Activated CD8-positive, alpha-beta memory T cell treated with anti-CD3 and anti-CD28 coated beads for 1 hour (primary cell): ENCODE measurements at places on chromosomes 5 and 9.

GRCh38 chr9:281741-282645 lies 67.3 kb downstream of the DOCK8 start:
- no peak for DNase-seq

- DNase-seq: no peak
Observed at GRCh38 chr9:745761-746380, 95.6 kb upstream of the DMRT1 start.

DNA sequence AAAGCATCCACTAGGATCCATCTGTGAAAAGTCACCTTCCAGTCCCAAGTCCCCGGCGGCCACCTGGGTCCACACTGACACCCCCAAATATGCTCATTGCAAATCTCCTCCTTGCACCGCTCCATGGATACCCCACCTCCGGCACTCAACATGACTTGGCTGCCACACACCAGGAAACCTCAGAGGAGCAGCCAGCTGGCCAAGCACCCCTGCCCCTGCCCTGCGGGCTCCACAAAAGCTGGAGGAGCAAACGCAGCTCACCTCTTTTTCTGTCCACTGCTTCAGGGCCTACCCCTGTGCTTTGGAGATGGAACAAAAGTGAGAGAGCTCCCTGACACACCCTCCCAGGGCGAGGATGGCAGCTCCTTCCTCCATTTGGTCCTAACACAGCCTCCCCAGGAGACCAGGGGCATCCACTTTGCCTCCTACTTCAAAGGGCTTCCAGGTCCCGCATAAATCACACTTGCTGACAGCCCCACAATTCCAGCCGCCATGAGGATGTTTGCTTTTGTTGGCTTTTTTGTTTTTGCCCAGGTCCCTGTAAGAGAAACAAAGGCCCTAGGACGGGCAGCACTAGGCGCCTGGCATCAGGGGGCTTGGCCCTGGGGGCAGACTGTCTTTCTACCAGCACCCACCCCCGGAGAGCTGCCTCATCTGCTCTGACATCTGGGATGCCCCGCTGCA lies 14.8 kb downstream of the ROR2 start:
- no peak for DNase-seq

DNA sequence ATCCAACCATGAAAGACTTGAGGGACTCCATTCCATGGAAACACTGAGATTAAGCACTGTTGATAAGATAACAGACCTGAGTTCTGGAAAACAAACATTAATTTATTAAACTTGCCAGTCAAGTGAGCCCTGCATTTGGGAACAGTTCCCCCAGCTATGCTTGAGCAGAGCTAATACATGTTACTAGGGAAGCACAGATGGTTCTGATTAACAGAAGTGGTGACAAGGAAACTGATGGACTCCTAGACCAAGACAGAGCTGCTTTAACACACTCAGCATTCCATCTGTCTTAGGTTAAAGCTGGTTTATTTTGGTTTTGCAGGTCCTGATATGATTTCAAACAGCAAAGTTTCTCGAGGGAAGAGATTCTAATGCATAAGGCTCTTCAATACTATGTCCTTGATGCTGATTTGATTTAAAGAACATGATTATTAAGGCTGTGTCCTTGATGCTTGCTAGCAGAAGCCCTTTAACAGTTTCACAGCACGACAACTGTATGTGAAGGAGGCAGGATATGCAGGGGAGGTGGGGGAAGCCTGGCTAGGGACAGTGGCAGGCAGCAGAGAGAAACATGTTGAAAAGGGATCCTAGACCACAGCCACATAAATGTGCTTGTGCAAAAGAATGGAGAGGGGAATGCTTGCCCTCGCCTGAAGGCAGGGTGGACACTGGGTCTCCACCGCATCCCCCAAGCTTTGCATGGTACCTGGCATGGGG lies 66.2 kb downstream of the ACTBL2 start:
- DNase-seq: no peak

DNA sequence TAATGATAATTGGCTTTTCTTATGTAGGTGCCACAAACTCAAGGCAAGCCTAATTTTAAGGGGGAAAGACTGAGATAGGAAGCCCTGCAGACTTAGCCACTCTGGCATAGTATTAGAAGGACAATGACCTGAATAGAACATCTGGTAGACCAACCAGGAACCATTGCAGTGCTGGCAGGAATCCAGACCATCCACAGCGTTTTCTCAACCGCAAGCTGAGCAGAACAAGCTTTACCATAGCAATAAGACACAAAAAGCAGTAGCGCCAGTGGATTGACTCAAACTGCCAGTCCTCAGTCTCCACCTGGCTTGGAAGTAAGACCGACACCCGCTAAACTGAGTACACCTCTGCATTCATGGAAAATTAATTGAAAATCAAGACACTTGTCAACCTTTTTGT lies 141.3 kb upstream of the LPAR1 start:
- no peak for DNase-seq

DNA sequence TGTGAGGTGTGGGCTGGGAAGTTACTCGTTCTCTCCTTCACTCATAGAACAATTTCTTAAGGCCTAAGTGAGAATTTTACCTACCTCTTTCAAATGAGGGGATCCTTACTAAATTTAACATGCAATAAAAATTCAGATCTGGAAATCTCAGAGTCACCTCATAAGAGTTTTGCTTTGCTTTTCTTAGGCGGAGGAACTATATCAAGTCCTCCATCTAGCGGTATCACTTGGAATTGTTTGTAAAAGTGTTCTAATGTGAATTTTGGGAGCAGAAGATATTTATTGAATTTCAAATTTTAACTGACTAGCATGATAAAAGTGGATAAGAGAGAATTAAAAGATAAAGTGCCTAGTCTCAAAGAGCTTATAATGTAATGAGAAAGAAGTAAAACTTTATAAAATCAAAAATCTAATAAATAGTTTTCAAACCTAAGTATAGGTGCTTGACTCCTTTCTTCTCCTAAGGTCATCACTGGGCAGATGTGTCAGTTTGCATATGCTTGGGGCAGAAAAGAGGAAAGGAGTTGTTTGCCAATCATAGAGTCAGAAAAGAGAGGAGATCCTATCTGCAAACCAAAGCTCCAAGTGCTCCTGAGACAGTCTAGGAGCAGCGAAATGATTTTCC lies 145.7 kb upstream of the DAB2 start:
- no peak for DNase-seq

- no peak for DNase-seq
Observed at GRCh38 chr5:51657340-51658240, 274.3 kb downstream of the ISL1 start.

- DNase-seq: no peak
Observed at GRCh38 chr9:79764374-79764773, 192.6 kb downstream of the TLE4 start.

GRCh38 chr9:71683598-71684235 lies 84.6 kb downstream of the CEMIP2 start:
- no peak for DNase-seq

DNA sequence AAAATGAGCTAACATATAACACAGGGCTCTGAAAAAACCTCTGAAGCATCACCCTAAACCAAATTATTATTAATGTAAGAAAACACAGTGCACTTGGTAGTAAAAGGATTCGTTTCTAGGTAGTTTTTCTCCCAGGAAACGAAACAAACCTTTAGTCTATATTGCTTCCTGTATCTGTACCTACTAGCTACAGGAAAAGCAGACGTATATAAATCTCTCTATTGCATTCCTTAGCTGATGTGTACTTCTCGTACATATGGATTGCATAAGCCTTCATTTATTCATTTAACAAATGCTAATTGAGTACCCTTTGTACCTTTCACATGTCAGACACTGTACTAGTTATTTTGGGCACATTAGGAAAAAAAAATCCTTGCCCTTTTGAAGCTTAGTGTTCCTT lies 85.0 kb upstream of the RASA1 start:
- DNase-seq: no peak

- no peak for DNase-seq
Observed at GRCh38 chr9:70020217-70020616, 23.4 kb upstream of the MAMDC2 start.

GRCh38 chr5:181215997-181216989 lies 6.8 kb upstream of the TRIM41 start:
- DNase-seq: no peak

GRCh38 chr5:13189532-13189931 lies 755.0 kb downstream of the DNAH5 start:
- DNase-seq: no peak

- DNase-seq: no peak
Observed at GRCh38 chr5:167485061-167485774, 806.2 kb upstream of the WWC1 start.

- DNase-seq: no peak
Observed at GRCh38 chr5:142096382-142096781, 12.2 kb upstream of the NDFIP1 start.

DNA sequence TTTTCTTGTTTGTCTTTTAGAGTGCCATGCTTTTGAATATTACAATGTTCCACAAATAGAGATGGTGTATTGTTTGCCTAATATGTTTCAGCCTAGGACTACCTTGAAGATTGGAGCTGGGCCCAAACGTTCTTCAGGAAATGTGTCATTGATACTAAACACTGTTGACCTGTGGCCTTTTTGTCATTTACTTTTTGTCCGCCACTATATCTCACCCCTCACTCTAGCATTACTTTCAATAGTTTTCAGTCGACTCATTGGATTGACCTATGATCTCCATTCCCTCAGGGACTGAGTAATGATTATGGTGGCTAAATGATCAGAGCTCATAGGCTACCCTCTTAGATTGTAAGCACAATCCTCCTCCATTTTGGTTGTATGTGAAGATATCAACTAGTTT lies 115.8 kb downstream of the NUDT12 start:
- DNase-seq: no peak

GRCh38 chr9:132575005-132575609 lies 7.3 kb upstream of the BARHL1 start:
- no peak for DNase-seq

DNA sequence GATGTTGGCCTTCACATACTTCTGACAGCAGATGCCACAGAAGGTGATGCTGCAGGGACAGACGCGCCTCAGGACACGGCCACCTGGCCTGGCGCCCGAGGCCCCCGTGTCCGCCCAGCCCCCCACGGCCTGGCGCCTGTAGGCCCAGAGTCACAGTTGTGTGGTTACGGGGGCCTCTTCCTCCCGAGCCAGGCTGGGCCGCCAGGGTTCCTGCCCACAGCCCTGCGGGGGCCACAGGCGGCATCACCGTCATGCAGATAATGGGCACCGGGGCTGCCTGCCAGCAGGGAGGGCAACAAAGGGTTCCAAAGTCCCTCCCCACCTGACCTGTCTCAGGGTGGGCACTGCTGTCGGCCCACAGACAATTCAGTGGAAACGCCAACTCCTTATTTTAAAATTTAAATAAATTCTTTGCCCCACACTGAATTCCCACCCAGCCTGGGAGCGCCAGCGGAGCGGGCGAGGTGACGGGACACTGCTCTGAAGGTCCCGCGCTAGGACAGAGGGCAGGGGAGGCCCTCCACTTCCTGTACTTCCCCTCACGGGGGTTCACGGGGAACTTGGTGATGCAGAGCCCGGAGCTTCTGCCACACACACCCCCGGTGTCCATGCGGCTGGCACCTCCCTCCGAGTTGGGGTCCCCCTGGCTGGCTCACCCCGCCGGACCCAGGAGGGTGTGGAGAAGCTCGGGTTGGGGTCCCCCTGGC lies 40.6 kb downstream of the EXOC3 start:
- no peak for DNase-seq

GRCh38 chr9:130199605-130200004 lies 27.4 kb downstream of the NCS1 start:
- no peak for DNase-seq
